Occipital lobe (tissue), 3 donors: ENCODE measurements at places on chromosomes 2 and 18. TPM values are rescaled to one million over a fixed set of nuclear protein-coding genes. Genes with fewer than 3 reads are reported as not detected.

ATL2 gene
- 144 TPM for total RNA-seq

SLC14A1 gene
- total RNA-seq, result 4.1 TPM

EFHD1 gene
- 1.1 TPM for total RNA-seq

DNA sequence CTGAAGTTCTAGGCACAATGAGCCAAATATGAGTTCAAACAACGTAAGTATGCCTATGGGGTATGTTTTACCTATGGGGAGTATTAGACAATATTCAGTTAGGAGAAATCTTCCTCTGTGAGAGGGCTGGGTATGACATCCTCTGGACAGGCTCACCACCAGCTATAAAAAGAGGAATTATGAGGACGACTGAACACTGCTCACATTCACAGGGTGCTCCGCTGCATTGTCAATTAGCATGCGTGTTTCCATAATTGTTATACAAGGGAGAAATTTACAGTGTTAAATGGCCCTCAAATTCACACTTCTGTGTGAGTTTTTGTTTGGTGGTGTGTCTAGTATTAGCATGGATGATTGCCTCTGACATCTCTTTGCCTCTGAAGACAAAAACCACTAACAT lies 700.4 kb downstream of the BCL11A start:
- DNase-seq, result no peak

GRCh38 chr2:240225660-240226475 lies 85.4 kb upstream of the OTOS start:
- no peak for DNase-seq
